Fibroblast of skin of right biceps (primary cell): ENCODE measurements at places on chromosomes 2 and 18.

DNA sequence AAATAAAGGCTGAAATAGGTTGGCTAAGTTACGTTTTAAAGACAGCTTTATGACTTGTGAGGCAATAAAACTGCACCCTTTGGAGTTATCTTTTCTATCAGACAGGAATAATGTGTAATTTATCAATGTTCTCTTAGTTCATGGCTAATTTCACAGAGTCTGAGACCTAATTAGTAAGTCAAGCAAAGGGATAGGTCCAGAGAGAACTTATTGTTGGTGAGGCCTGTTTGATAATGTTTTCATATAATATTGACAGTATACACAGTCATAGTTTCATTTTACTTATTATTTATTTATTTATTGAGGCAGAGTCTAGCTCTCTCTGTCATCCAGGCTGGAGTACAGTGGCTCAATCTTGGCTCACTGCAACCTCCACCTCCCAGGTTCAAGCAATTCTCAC is 1.9 kb upstream of the IL36RN start:
- no peak for DNase-seq

DNA sequence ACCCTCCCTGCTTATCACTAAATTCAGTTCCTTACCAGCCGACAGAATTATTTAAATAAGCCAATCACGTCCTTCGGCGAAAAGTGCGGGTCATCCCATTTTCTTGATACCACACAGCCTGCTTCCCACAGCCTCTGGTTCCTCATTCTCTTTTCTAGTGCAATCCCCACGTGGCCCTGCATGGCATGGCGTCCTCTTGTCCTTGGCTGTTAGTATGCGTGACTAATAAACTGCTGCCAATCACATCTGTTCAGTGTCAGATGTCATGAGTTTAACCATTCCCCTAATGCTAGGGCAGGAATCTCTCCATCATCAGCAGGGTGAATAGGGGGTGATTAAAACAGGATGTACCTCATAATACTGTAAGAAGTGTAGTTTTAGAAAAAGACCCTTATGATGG is 62.8 kb upstream of the TSPYL6 start:
- no peak for DNase-seq

- peak; percentile 73 for DNase-seq
These were observed 2.1 kb upstream of the CHCHD5 start for GRCh38 chr2:112582314-112582746.

- DNase-seq: peak; percentile 21
These were observed 164.7 kb downstream of the GRB14 start for GRCh38 chr2:164456619-164457018.

- DNase-seq: no peak
These were observed 29.2 kb upstream of the ALLC start for GRCh38 chr2:3628800-3629199.

- peak; percentile 67 for DNase-seq
These were observed 161.5 kb downstream of the TGIF1 start for GRCh38 chr18:3611313-3612090.

DNA sequence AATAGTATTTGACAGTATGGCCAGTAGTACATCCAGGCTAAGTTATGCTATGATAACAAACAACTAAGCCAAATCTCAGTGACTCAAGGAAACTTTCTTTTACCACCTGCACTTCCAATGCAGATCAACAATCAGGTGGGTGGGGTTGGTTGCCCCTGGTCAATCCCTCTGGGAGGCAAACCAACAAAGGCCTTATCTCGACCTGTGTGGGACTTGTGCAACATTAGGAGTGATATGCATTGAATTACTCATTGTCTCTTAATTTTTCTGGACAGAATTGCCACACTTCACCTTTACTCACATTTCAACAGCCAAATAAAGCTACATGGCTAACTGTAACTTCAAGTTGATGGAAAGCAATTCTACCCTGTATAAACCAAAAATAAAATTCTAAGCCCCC is 1049.3 kb upstream of the CDH2 start:
- DNase-seq: no peak
